Tibial nerve (tissue), 4 donors: ENCODE measurements at places on chromosomes 2 and 18. TPM values are rescaled to one million over a fixed set of nuclear protein-coding genes. Genes with fewer than 3 reads are reported as not detected.

Gene NLRC4
- 1.5 TPM for total RNA-seq

GRCh38 chr2:141820893-141821292 is 309.9 kb downstream of the LRP1B start:
- no peaks in the 10 kb centered on the region for H3K36me3 ChIP-seq
- no peaks in the 10 kb centered on the region for H3K27me3 ChIP-seq
- H3K4me1 ChIP-seq: no peaks in the 10 kb centered on the region
- H3K4me3 ChIP-seq: no peak overlapping the region
- no peak for DNase-seq

DNA sequence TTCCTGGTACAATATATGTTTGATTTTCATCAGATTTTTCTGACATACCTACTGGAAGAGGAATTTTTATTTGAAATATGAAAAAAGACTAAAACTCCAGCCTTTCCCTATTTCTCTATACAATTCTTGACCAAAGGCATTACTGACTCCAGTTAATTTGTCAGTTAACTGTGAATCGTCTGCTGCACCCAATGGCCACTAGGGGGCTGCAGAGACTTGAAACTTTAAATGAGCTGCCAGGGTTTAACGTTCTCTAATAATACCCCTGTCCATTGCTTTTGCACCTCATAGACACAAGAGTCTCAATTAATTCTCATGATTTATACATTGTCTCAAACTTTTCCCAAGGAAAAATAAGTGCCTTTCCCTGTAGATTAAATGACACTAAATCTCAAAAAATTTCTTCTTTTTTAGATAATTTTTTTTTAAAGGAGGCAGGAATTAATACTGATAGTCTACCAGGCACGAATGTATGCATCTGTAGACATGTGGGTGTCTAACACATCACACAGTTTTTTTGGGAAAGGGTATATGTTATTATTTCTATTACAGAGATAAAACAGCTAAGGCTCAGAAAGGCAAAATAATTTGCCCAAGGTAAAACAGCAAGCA is 1.8 kb upstream of the ALK start:
- no peak overlapping the region for H3K27ac ChIP-seq
- H3K4me1 ChIP-seq: peaks cover 34% of the 10 kb centered on the region
- DNase-seq: peak; percentile 40
- no peak overlapping the region for H3K4me3 ChIP-seq
- no peaks in the 10 kb centered on the region for H3K36me3 ChIP-seq

GRCh38 chr18:12679183-12679786 is 21.4 kb upstream of the SPIRE1 start:
- H3K36me3 ChIP-seq: no peaks in the 10 kb centered on the region
- H3K4me1 ChIP-seq: no peaks in the 10 kb centered on the region
- H3K27me3 ChIP-seq: no peaks in the 10 kb centered on the region
- DNase-seq: no peak

DNA sequence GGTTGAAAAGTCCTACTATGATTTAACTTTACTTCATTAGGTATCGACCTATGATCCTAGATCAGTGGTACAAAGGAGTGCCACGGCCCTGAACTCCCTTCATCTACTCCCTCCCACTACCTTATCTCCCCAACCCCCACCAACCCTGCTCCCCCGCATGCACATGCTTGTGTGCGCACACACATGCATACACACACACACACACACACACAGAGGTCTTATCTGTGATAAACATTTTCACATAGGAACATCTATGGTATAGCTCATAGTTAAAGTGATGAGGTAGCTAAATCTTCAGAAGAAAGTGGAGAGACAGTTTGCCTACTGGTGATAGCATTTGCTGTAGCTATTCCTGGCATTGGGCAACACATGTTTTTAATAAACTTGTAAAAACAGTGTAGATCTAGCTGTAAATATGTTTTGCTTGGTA is 471.3 kb downstream of the ZEB2 start:
- no peaks in the 10 kb centered on the region for H3K36me3 ChIP-seq
- no peak overlapping the region for H3K4me3 ChIP-seq
- H3K27me3 ChIP-seq: no peaks in the 10 kb centered on the region
- H3K4me1 ChIP-seq: no peaks in the 10 kb centered on the region
- no peak overlapping the region for H3K27ac ChIP-seq
- DNase-seq: no peak

DNA sequence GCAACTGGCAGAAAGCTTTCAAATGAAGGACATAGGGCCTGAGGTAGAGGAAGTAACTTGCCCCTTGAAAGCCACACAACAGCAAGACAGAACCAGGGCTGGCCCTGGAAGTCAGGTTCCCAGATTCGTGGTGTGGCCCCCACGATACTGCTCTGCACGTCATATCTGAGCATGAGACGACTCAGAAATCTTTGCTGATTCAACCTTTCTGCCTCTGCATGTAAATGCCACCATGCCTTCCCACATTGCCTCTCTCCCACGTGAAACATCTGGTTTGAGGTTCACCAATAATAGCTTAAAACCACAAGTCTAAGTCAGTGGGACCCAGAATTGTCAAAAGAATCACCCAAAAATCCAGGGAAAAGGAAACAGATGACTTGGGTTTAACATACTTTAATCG is 214.0 kb upstream of the TRIB2 start:
- no peak overlapping the region for H3K27ac ChIP-seq
- no peak overlapping the region for H3K4me3 ChIP-seq
- no peaks in the 10 kb centered on the region for H3K4me1 ChIP-seq
- no peak for DNase-seq
- no peaks in the 10 kb centered on the region for H3K36me3 ChIP-seq
- H3K27me3 ChIP-seq: no peaks in the 10 kb centered on the region

DNA sequence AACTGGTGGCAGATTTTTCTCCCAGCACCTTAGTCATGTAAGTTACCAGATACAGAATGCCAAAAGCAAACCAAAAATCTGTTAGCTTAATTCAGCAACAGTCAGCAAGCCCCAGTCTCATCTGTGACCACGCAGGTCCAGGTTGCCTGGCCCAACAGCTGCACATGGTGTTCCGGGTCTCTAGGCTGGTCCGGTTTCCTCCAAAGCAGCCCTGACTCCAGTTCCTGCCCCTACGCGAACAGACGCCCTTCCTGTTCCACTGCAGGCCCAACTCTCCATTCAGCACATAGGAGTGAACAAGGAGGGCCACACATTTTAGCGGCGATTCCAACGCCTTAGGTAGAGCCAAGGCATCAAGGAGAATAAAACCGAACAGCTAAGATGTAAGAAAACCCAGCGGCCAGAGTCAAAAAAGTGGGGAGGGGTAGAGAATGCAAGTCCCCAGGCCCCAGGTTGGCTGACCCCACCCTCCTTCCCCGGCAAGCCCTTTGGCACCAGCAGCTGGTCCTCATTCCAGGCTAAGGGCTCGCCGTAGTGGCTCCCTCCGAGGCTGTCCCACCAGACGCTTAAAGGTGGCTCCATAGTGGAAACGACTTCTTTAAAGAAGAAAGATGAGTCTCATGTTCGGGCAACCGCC is 1.5 kb downstream of the STK25 start:
- H3K4me1 ChIP-seq: peaks cover 27% of the 10 kb centered on the region
- H3K4me3 ChIP-seq: peak overlapping the region; percentile 78
- H3K27me3 ChIP-seq: no peaks in the 10 kb centered on the region
- H3K36me3 ChIP-seq: no peaks in the 10 kb centered on the region
- peak overlapping the region; percentile 81 for H3K27ac ChIP-seq

- H3K4me3 ChIP-seq: no peak overlapping the region
- peaks cover 32% of the 10 kb centered on the region for H3K36me3 ChIP-seq
- no peaks in the 10 kb centered on the region for H3K27me3 ChIP-seq
- DNase-seq: no peak
- no peaks in the 10 kb centered on the region for H3K4me1 ChIP-seq
These were observed 124.2 kb upstream of the BOD1L2 start for GRCh38 chr18:57022716-57023115.
